ENCODE measurements at places on chromosomes 13 and 19.

DNA sequence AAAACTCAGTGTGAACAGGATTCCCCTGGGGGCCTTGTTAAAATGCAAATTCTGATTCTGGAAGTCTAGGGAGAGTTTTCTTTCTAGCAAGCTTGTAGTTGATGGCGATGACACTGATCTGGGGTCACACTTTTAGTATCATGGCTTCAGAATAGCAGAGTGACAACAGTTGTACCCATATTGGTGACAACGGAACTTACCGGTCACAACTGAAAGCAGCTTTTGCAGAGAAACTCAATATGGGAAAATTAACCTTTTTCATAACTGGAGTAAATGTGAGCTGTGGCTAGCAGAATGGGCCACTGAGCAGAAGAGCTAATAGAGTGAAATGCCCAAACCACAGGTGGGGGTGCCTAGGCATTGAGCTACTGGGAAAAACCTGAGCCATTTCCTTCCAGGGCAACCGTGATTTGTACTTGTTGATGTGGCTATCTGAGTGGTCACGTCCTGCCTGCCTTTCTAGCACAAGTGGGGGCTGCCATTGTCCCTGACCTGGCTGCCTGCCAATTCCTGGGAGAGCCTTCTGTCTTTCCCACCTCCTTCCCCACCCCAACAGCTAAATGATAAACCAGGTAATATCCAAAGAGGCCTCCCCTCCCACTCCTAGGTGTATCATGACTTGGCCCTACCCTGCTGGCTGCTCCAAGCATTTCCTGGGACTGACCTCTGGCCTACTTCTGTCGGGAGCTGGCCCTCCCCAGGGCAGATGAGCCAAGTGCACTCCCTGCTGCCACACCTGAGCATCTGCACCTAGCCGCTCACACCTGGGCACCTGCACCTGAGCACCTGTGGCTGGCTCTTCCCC lies 1.7 kb upstream of the SLC10A2 start:
- peak; percentile 20 for DNase-seq

DNA sequence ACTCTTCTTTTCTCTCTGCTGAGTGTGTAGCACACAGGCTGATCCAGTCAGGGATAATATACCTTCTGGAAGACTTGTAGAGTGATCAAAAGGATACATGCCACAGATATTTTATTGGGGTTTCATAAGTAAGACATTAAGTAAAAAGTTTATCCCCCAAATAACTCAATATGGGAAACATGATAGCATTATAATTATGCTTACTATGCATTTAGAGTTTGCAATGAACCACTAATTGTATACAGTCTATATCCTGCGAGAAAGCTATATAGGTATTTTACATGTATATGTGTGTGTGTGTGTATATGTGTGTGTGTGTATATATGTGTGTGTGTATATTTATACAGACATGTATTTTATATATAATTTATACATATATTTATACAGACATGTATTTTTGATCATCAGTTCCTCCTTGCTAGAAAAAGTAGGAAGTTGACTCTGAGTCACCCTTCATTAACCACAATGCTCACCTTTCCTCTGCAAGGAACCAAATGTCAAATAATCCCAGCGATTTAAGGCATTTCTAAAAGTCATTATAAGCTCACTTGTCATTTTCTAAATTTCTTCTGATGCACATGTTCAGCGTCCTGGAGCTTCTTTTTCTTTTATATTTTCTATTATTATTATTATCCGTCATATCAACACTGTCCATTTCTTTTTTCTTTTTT lies 312.5 kb upstream of the OBI1 start:
- DNase-seq, result no peak

DNA sequence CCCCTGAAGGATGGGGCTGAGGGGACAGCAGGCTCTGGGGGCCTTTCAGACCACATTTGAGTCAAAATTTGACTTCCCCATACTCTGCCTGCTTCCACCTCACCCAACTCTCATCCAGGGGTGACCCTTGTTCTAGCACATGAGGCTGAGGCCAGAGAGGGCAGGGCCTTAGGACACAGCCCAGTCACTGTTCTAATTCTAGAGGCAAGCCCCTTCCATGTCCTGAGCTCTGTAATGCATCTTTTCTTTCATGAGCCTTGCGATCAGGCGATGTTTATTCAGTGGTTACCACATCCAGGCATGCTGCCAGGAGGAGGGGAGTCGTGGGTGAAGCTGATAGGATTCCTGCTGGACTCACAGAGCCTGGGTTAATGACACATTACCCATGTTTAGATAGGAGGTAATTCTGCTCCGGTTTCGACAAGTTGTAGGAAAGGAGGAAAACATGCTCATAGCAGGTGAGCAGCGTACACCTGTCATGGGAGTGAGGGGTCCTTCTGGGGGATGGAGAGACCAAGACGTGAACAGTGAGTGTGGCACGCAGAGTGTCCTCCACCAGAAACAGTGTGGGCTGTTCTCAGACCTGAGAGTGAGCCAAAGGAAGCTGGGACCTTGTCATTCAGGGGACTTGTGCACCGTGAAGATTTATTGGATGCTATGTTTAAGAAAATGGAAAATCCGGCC lies 9.3 kb downstream of the RPS9 start:
- no peak for DNase-seq

GRCh38 chr19:574658-575526 lies 2.5 kb downstream of the BSG start:
- DNase-seq, result peak; percentile 65

GRCh38 chr19:17346109-17346671 lies 8.8 kb downstream of the GTPBP3 start:
- DNase-seq, result peak; percentile 89
